ENCODE measurements at places on chromosomes 4 and X. TPM values are rescaled to one million over a fixed set of nuclear protein-coding genes. Genes with fewer than 3 reads are reported as not detected.

- no peaks in the 10 kb centered on the region for H3K4me1 ChIP-seq
- no peak overlapping the region for H3K27ac ChIP-seq
- H3K36me3 ChIP-seq, result peaks cover 10% of the 10 kb centered on the region
Measured at GRCh38 chrX:9493936-9494335, 29.1 kb downstream of the TBL1X start.

SMARCA1 gene
- total RNA-seq, result not detected

DNA sequence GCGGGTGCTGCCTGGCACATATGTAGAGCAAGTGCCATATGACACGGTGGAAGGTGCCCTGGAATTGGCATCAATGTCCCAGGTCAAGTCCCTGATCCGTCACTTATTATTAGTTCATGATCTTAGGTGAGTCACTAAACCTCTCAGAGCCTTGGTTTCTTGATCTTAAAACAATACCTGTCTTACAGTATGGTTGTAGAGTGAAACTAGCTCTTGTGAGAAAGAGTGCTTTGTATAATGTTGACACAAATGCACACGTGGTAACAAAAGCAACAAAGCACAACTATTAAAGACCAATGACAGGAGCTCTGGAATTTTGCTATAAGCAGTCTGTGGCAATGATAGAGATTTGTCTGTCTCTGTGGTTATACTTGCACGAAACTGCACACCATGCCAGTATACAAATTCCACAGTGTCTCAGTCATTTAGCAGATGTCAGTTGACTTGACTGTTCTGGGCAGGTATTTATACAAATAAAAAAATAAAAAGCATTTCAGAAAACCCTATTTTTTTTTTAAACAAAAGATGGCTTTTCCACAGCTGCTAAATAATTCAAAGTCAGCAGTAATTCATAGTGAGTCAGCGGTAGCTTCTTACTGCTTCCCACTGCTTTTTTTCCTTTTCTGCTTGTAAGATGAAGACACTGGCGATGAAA is 19.7 kb upstream of the ACSL1 start:
- no peaks in the 10 kb centered on the region for H3K36me3 ChIP-seq
- no peak for DNase-seq
- H3K27ac ChIP-seq, result no peak overlapping the region
- peaks cover 15% of the 10 kb centered on the region for H3K4me1 ChIP-seq
- H3K27me3 ChIP-seq, result peaks cover 44% of the 10 kb centered on the region

ADGRG2 gene
- not detected for total RNA-seq

GRCh38 chr4:14583331-14583730 is 418.9 kb upstream of the CPEB2 start:
- H3K4me3 ChIP-seq, result no peak overlapping the region
- no peaks in the 10 kb centered on the region for H3K4me1 ChIP-seq
- H3K27me3 ChIP-seq, result no peaks in the 10 kb centered on the region
- H3K36me3 ChIP-seq, result no peaks in the 10 kb centered on the region
- no peak for DNase-seq

- H3K27ac ChIP-seq, result no peak overlapping the region
- H3K4me1 ChIP-seq, result no peaks in the 10 kb centered on the region
- no peaks in the 10 kb centered on the region for H3K36me3 ChIP-seq
- no peaks in the 10 kb centered on the region for H3K27me3 ChIP-seq
Measured at GRCh38 chrX:8946563-8946962, 87.4 kb downstream of the FAM9B start.

- H3K4me3 ChIP-seq, result no peak overlapping the region
- peak; percentile 49 for DNase-seq
- H3K27me3 ChIP-seq, result peaks cover 44% of the 10 kb centered on the region
- H3K27ac ChIP-seq, result no peak overlapping the region
Measured at GRCh38 chr4:56261027-56261426, 126.3 kb downstream of the AASDH start.

Data from activated naive CD8-positive, alpha-beta T cell treated with anti-CD3 and anti-CD28 coated beads, Interleukin-2, amount 10 ng/mL, durations not matched to agents 7 days and 5 days (primary cell).